Uterus (tissue), 4 donors: ENCODE measurements at places on chromosomes 4 and X. TPM values are rescaled to one million over a fixed set of nuclear protein-coding genes. Genes with fewer than 3 reads are reported as not detected.

GRCh38 chr4:15501941-15502340 lies 32.3 kb downstream of the CC2D2A start:
- no peak for DNase-seq

- DNase-seq = no peak
These were observed 45.8 kb downstream of the TET2 start for GRCh38 chr4:105192474-105192873.

The USP26 gene
- not detected for total RNA-seq

The PRKG2 gene
- total RNA-seq = 4.4 TPM

DNA sequence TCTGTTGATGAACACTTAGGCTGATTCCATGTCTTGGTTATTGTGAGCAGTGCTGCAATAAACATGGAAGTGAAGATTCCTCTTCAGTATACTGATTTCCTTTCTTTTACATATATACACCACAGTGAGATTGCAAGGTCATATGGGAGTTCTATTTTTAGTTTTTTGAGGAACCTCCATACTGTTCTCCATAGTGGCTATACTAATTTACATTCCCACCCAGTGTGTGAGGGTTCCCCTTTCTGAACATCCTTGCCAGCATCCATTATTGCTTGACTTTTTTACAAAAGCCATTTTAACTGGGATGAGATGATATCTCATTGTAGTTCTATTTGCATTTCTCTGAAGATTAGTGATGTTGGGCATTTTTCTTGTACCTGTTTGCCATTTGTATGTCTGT lies 80.5 kb upstream of the GALNT7 start:
- DNase-seq = no peak

The CWH43 gene
- 3.7 TPM for total RNA-seq

DNA sequence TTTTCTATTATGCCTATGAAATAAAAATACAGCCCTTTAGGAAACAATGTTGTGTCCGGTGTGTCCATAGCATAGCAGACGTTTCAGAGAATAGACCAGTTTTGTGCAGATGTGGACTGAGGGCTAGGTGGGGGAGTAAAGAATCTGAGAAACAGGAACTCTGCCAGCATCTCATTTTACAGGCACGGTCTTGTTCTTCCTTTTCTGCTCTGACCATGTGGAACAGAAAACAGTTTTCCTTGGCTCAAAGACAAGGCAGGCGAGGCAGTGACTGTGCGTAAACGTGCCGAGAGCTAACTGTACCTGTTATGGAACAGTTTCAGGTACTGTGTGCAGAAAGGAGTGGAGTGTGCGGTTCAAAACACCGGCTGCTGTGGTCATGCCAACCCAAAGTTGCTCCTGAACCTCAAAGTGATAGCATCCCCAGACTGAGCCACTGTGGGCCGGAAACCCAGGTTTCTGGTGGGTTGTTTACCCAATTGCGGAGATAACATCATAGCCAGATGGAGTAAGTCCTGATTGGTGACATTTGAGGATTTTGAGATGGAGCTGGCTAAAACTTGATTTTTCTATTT lies 20.2 kb downstream of the CNGA2 start:
- no peak for DNase-seq

DNA sequence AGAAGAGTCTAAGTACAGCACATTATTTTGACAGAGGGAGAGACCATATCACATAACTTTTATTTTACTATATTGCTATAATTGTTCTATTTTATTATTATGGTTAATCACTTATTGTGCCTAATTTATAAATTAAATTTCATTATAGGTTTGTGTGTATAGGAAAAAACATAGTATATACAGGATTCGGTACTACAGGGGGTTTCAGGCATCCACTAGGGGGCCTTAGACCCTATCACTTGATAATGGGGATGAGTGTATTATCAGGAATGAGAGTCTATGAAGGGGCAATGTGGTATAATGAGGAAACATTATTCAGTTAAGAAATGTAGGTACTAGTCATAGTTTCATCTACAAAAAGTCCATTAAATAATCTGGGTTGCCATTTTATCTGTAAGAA lies 833.1 kb downstream of the C4orf33 start:
- no peak for DNase-seq

GRCh38 chr4:53012738-53013137 lies 150.6 kb downstream of the RASL11B start:
- no peak for DNase-seq

The ENPP6 gene
- not detected for total RNA-seq

The CENPI gene
- 24.7 TPM for total RNA-seq
